ENCODE measurements at places on chromosomes 11 and 22. TPM values are rescaled to one million over a fixed set of nuclear protein-coding genes. Genes with fewer than 3 reads are reported as not detected.

ST14 gene
- polyA plus RNA-seq, result not detected

DNA sequence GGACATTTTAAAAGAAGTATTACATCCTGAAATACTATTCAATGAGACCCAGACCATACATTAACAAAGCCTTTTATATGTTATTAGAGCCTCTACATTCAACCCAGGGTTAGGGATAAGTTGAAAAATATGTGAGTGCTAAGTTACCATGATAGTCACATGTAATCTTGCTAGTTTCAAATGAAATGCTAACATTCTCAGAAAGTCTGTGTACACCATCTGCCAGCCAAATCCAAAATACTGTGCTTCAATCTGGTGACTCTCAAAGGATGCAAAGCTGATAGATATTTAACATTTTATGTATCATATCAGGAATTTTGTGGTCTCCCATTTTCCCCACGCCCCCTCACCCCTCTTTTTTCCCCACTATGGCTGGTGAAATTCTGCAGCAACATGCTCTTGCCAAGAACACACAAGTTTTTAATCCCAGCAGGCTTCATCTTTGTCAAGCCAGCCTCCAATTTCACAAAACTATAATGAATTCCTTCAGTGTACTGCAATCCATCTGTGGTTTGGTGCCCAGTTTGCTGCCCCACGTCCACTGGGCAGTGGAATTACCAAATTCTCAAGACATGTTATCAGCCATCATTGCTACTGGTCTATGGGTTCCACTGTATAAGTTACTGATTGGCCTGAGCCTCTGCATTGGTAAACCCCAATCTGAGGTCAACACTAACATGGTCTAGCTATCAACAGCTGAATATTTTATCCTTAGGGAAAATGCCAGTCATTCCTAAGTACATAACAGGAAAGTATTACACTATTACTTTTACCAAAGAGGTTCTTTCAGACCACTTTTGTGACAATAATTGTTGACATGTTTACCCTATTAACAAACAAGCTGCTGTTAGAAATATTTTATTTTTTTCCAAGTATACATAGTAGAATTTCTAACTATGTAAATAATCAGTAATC, 1.5 kb upstream of the PICALM start:
- peaks cover 12% of the 10 kb centered on the region for H3K4me1 ChIP-seq
- DNase-seq, result no peak

DNA sequence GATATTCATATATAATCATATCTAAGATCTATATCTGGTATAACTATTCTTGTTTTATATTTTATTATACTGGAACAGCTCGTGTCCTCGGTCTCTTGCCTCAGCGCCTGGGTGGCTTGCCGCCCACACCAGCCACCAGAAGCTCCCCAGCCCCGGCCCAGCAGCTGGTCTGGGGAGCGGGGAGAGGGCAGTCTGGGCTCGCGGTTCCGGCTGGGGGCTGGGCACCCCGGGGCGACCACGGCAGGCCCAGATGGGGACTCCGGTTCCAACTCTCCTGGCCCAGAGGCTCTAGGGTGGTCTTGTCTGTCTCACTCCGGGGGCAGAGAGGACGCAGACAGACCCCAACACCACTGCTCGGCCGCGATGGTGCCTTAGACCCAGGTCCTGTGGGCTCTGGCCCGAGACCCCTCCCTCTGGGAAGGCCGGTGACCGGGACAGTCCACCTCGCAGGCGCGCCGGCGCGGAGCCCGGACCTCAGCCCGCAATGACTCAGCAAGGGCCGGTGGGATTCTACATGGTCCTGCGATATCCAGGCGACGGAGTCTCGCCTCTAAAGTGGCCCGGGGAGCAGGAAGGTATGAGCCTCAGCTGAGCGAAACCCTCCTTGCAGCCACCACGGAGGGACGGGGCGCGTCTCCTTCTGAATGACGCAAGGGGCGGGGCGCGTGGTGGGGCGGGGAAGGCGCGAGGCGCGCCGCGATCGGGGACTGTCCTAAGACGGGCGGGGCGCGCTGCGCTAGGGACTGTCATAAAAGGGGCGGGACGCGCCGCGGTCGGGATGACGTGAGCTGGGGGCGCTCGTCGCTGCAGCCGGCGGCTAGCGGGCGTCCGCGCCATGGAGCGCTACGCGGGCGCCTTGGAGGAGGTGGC, at the start of gene DGCR6:
Gene DGCR6, plus strand, starts transcription at position 781 of the 870 bp plus-strand sequence. Its CDS starts 55 bp downstream, at position 836.
- H3K4me3 ChIP-seq, result no peak within 1 kb of the TSS
- no peak for DNase-seq
- H3K27ac ChIP-seq, result no peak within 1 kb of the TSS
- H3K36me3 ChIP-seq, result no peaks in the 10 kb centered on the region

DNA sequence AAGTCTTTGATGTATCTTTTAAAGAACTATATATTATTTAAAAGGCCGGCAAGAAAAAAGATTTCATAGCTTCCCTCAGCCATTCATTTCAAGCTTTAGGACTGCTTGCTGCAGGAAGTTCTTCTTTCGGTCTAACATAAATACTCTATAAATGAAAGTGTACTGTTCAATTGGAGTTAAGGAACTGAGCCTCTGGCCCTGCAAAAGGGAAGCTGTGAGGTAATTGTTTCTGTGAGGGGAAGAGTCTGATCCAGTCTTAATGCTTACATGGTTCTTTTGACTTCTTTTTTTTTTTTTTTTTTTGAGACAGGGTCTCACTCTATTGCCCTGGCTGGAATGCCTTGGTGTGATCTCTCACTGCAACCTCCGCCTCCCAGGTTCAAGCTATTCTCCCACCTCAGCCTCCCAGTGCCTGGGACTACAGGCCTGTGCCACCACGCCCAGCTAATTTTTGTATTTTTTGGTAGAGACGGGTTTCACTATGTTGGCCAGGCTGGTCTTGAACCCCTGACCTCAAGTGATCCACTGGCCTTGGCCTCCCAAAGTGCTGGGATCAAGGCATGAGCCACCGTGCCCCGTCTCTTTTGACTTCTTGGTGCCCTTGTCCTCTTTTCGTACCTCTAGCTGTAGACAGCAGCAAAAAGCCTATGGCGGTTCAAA, 4.7 kb upstream of the TRIM29 start:
- H3K27ac ChIP-seq, result no peak overlapping the region
- peaks cover 38% of the 10 kb centered on the region for H3K4me1 ChIP-seq
- H3K36me3 ChIP-seq, result no peaks in the 10 kb centered on the region
- DNase-seq, result no peak

DNA sequence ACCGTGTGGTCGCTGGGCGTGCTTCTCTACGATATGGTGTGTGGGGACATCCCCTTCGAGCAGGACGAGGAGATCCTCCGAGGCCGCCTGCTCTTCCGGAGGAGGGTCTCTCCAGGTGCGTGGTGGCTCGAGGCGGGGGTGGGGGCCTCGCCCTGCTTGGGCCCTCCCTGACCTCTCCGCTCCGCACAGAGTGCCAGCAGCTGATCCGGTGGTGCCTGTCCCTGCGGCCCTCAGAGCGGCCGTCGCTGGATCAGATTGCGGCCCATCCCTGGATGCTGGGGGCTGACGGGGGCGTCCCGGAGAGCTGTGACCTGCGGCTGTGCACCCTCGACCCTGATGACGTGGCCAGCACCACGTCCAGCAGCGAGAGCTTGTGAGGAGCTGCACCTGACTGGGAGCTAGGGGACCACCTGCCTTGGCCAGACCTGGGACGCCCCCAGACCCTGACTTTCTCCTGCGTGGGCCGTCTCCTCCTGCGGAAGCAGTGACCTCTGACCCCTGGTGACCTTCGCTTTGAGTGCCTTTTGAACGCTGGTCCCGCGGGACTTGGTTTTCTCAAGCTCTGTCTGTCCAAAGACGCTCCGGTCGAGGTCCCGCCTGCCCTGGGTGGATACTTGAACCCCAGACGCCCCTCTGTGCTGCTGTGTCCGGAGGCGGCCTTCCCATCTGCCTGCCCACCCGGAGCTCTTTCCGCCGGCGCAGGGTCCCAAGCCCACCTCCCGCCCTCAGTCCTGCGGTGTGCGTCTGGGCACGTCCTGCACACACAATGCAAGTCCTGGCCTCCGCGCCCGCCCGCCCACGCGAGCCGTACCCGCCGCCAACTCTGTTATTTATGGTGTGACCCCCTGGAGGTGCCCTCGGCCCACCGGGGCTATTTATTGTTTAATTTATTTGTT, 2.4 kb downstream of the PIM3 start:
- H3K4me3 ChIP-seq, result peak overlapping the region; percentile 67
- H3K4me1 ChIP-seq, result peaks cover 20% of the 10 kb centered on the region
- no peak for DNase-seq

- no peaks in the 10 kb centered on the region for H3K27me3 ChIP-seq
- no peak overlapping the region for H3K27ac ChIP-seq
- H3K4me3 ChIP-seq, result no peak overlapping the region
- no peak for DNase-seq
- H3K36me3 ChIP-seq, result no peaks in the 10 kb centered on the region
Observed at GRCh38 chr11:135022454-135022853, 610.4 kb upstream of the B3GAT1 start.

DNA sequence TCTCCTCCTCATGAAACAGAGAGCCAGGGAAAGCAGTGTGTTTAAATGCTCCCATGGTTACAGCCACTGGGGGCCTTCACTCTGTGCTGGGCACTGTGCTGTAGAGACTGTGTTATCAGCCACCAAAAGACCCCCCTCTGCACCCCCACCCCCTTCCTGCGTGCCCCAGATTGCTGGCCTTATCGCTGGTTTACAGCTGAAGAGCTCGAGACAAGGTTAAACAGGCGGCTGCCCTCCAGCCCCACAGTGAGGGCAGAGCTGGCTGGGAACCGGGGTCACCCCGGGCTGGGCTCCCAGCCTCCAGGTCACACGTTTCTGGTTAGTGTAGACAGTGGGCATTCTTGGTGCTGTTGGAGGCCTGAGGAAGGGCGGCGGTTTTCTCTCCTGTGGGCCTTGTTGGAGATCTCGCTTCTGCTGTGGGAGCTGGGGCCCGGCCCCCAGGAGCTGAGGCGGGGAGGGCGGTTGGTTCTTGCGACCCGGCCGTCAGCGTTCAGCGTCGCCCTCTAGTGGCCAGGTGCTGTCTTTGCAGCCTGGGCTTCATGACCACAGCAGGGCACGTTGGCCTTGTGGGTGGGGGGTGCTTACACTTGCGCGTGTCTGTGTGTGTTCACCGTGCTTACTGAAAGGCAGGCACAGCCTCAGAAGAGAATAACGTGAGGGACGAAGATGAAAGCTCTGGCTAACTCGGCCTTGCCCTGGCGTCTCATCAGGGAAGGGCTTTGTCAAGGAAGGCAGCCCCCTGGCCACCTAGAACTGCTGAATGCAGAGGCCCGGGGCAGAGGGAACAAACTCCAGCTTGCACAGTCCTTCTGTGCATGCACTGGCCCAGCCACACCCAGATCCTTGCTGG, 40.8 kb downstream of the TBC1D22A start:
- peaks cover 14% of the 10 kb centered on the region for H3K36me3 ChIP-seq
- no peak overlapping the region for H3K27ac ChIP-seq
- no peak overlapping the region for H3K4me3 ChIP-seq
- H3K27me3 ChIP-seq, result no peaks in the 10 kb centered on the region
- no peaks in the 10 kb centered on the region for H3K4me1 ChIP-seq

OR8G5 gene
- not detected for polyA plus RNA-seq

- H3K36me3 ChIP-seq, result peaks cover 35% of the 10 kb centered on the region
- H3K27me3 ChIP-seq, result no peaks in the 10 kb centered on the region
- H3K27ac ChIP-seq, result peak overlapping the region; percentile 94
- DNase-seq, result no peak
Observed at GRCh38 chr11:65719871-65720210, 757 bp downstream of the RNASEH2C start.

- DNase-seq, result no peak
- H3K4me3 ChIP-seq, result no peak overlapping the region
- no peaks in the 10 kb centered on the region for H3K27me3 ChIP-seq
Observed at GRCh38 chr22:47586038-47586437, 823.6 kb downstream of the TBC1D22A start.

DNA sequence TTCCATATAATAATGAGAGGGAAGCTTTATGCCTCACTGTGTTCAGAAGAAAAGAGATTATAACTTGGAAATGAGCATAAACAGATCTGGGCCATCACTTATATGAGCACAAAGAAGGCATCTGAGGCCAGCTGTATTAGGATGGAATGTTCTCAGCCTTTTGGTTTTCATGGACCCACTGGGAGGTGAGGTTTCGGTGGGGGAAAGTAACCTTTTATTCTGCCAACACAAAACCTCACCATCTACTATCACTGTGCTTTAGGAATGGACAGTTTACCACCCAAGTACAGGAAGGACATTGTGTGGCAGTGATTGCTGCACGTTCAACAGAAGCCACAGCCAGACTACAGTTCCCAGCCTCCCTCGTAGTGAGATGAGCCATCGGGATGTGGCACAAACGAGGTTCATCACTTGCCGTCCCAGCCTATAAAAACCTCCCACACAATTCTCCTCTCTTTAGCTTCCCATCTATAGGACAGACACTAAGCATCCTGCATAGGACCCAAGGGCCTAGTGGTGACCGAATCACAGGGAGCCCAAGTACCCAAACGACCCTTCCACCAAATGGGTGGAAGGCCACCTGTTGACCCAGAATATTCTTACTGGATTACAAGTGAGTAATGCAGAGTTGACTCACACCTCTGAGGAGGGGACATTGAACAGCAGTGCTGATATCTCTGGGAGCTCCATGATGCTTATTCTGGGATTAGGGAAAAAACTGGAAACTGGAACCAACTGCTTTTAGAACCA, 121.5 kb upstream of the RAG2 start:
- no peaks in the 10 kb centered on the region for H3K4me1 ChIP-seq
- H3K27me3 ChIP-seq, result peaks cover 6% of the 10 kb centered on the region
- H3K27ac ChIP-seq, result no peak overlapping the region
- no peaks in the 10 kb centered on the region for H3K36me3 ChIP-seq
- H3K4me3 ChIP-seq, result no peak overlapping the region

DNA sequence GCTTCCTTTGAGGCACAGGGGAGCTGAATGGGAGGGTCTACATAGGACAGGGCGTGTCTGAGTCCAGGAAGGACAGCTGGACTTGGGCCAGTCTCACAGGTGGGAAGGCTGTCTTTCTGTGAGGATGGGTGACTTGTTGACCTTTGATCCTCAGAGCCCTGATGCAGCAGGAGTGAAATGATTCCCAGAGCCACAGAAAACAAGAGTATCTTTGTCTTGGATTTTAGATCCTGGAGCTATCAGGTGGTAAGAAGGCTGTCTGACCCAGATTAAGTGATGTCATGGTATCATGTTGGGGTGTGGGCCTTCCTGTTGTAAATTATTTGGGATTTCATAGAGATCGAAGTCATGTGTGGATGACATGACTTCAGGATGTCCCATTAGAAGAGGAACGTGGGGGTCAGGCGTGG, 15.0 kb downstream of the PTPRJ start:
- H3K27me3 ChIP-seq, result no peaks in the 10 kb centered on the region
- H3K4me3 ChIP-seq, result no peak overlapping the region
- no peaks in the 10 kb centered on the region for H3K36me3 ChIP-seq
